Progenitor cell of endocrine pancreas (in vitro differentiated cells): ENCODE measurements at places on chromosomes 6 and 20. TPM values are rescaled to one million over a fixed set of nuclear protein-coding genes. Genes with fewer than 3 reads are reported as not detected.

Gene ZFP57
- total RNA-seq, result 0.14 TPM in 1 of 2 replicates, not detected in the other

DNA sequence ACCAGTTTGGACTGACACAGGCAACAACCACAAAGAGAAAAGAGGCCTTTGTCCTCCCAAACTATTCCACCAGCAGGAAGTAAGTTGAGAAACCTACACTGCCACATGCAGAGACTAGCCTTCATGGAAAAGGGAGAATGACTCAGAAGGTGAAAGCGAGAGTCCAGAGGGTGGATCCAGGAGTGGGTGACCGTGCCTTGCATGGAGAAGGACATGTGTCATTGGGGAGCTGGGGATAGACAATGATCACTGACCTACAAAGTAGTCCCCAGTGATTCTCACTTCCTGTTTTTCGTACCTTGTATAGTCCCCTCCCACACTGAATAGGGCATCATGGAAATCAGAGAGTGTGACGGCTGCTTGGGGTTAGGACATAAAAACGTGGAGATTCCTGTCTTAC lies 91.9 kb downstream of the MYLK4 start:
- no peak for DNase-seq

Gene FAXC
- total RNA-seq, result 20.7 and 23.9 TPM in 2 replicates

Gene LRRC73
- total RNA-seq, result 1.5 and 1.6 TPM in 2 replicates

GRCh38 chr20:46622165-46622564 lies 29.1 kb downstream of the SLC13A3 start:
- no peak for DNase-seq

Gene MRPL18
- total RNA-seq, result 45.0 and 45.2 TPM in 2 replicates

- DNase-seq, result no peak
These were observed 1.8 kb upstream of the RNF24 start for GRCh38 chr20:4017051-4017712.

DNA sequence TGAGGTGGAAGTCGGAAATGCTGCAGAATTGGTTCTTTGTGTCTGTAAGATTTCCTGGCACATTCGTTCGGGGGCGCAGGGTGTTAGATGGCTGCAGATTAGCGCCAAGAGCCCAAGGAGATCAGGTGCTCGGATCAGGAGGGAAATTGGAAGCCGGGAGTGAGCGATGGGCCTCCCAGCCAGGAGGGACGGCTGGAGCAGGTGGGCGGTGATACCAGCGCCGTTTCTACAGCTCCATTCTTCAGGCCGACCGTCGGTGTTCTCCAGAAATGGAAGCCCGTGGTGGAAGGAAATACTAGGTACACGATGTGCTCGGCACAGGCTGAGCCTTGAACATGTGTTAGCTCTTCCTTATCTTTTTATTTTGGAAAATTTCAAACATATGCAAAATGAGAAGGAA lies 6.5 kb downstream of the SIRPA start:
- DNase-seq, result no peak

DNA sequence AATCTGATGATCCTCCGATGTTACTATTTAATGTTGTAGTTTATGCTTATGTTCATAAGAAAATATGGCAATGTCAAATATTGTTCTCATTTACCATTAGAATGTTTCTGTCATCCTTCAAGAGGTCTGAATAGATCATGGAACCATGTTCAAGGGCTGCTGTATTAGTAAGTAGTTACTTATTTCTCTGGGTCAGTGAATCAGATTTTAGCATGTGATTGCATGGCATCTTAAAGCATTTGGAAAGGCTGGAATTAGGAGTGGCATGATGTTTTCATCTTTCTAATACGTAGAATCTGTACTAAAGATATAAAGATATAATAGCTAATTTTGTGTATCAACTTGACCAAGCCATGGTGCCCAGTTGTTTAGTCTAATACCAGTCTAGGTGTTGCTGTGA lies 40.5 kb upstream of the NKX2-4 start:
- no peak for DNase-seq

Gene ATP6V1G2
- total RNA-seq, result 1.5 TPM in 2 replicates

Gene PIGT
- 85.1 and 87.7 TPM in 2 replicates for total RNA-seq

Gene SLC22A1
- 2.4 and 3.0 TPM in 2 replicates for total RNA-seq

Gene KIF25
- not detected in 2 replicates for total RNA-seq

Gene NR2E1
- not detected in 2 replicates for total RNA-seq

- DNase-seq, result peak; percentile 81
These were observed 532.8 kb downstream of the RFPL4B start for GRCh38 chr6:112879920-112880413.

DNA sequence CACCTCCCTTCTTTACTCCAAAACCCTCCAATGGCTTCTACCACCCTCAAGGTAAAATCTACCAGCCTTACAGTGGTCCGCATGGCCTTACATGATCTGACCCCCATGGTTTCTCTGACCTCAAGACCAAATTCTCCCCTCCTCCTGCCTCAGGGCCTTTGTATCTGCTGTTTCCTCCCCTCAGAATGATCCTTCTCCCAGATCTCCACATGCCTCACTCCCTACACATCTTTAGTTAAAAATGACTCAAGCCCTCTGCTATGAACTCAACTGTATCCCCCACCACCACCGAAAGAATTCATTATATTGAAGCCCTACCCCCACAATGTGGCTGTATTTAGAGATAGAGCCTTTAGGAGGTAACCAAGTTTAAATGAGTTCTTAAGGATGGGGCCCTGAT lies 4.1 kb downstream of the SLC23A2 start:
- no peak for DNase-seq

GRCh38 chr20:6506906-6507305 lies 260.6 kb upstream of the BMP2 start:
- DNase-seq, result no peak

Gene SLCO4A1
- 2.6 and 3.6 TPM in 2 replicates for total RNA-seq

Gene SLC17A2
- not detected in 2 replicates for total RNA-seq

GRCh38 chr6:107641071-107641470 lies 151.2 kb downstream of the SOBP start:
- DNase-seq, result no peak

Gene CLPSL2
- total RNA-seq, result not detected in 2 replicates

DNA sequence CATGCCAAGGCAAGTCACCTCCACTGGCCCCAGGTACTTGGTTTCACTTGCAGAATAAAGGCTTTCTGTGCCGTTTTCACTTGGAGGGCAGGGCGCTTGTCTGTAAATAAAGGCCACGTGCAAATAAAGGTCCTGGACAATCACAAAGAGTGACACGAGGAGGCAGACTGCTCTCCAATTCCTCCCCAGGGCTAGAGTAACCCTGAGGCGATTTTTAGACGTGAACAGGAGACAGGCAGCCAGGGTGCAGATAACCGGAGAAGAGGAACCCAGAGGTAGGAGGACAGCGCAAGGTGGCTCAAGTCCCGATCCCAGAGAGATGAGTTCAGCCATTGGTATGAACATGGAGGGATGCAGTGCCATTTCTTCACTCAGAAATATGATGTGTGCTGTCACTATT lies 327.4 kb downstream of the KIF16B start:
- DNase-seq, result no peak

- no peak for DNase-seq
These were observed 659 bp downstream of the MCUR1 start for GRCh38 chr6:13813621-13814175.

Gene PRR18
- 0.60 and 0.93 TPM in 2 replicates for total RNA-seq

GRCh38 chr20:45404438-45404837 lies 3.7 kb upstream of the DBNDD2 start:
- DNase-seq, result no peak
